ENCODE measurements at places on chromosomes 2 and 18. TPM values are rescaled to one million over a fixed set of nuclear protein-coding genes. Genes with fewer than 3 reads are reported as not detected.

DNA sequence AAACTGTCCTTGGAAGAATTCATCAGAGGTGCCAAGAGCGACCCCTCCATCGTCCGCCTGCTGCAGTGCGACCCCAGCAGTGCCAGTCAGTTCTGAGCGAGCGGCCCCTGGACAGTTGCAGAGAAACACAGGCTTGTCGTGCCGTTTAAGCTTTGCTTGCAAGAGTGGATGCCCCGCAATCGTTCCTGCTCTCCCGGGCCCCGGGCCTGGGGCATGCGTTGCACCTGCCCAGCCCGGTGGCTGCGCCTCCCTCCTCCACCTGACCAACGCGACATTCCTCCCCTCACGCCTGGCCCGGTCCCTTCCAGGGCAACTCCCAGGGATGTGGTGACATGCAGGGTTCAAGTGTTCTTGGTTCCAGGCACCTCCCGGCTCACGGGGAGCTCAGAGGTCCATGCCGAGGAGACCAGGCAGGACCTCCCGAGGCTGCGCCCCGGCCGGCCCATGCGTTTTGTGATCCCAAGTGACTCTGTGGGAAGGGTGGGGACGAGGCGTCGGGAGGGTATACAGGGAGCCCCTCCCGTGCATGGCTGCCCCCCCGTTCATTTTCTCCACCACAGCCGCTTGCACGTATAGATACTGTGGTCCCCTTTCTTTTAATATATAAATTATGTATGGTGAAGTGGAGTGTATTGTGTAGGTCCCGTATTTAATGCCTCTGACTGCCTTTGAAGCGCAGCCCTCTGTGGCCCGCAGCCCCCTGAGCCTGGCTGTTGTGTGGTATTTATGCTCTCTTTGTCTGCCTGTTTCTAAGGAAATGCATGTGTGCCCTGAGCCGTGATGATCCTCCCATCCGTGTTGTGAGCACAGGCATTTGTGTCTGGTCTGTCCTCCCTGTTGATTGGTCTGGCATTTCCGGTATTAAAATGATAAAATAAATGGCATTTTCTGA, 21.2 kb downstream of the ODC1 start:
- no peak for DNase-seq

The COL5A2 gene
- 21.0 TPM for total RNA-seq

The MATN3 gene
- 0.29 TPM for total RNA-seq

- no peak for DNase-seq
These were observed 2.3 kb downstream of the PPM1B start for GRCh38 chr2:44171018-44171417.

- no peak for DNase-seq
These were observed 75.8 kb upstream of the SPATS2L start for GRCh38 chr2:200230716-200231115.

The SKOR2 gene
- not detected for total RNA-seq

The MYO1B gene
- total RNA-seq = 18.6 TPM

- no peak for DNase-seq
These were observed 8.9 kb downstream of the ZFP36L2 start for GRCh38 chr2:43217228-43218154.

DNA sequence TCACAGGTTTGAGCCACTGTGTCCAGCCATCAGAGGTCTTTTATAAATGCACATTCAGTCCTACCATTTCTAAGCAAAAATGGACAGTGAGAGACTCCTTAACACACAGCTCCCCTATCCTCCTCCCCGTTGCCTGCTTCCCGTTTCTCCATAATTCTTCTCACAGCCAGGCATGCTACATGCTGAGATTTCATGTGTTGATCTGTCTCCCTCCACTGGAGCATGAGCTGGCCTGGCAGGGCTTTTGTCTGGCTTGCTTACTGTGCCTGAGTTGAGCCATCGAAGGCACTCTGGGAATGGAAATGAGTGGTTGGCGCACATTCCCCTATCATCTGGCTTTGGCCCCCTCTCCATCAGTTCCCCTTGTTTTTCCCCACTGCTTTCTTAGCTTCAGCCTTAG, 413.5 kb downstream of the PTPRM start:
- DNase-seq = peak; percentile 19

GRCh38 chr2:101904916-101905315, 86.8 kb upstream of the IL1R2 start:
- no peak for DNase-seq

The METTL8 gene
- 10.2 TPM for total RNA-seq

DNA sequence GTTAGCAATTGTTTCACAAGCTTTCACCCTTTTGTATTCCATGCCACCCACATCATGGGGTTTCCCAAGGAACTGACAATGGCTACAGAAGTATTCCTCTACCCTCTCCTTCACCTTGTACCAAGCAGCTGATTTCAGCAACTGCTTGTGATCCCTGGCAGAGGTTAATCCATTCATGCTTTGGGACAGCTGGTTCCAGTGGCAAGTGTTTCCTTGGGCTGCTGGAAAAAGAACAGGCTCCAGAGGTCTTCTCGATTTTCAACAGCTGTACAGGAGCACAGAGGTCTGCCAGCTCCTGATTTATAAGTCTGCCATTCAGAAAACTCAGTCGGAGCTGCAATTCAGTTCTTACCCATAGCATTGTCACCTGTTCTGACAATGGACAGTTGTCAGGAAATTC, 239.2 kb upstream of the CWC22 start:
- no peak for DNase-seq

The NEURL3 gene
- not detected for total RNA-seq

The RABL2A gene
- 7.7 TPM for total RNA-seq

GRCh38 chr2:42032745-42033144, 15.1 kb upstream of the PKDCC start:
- DNase-seq = no peak

The CYP20A1 gene
- total RNA-seq = 12.7 TPM

DNA sequence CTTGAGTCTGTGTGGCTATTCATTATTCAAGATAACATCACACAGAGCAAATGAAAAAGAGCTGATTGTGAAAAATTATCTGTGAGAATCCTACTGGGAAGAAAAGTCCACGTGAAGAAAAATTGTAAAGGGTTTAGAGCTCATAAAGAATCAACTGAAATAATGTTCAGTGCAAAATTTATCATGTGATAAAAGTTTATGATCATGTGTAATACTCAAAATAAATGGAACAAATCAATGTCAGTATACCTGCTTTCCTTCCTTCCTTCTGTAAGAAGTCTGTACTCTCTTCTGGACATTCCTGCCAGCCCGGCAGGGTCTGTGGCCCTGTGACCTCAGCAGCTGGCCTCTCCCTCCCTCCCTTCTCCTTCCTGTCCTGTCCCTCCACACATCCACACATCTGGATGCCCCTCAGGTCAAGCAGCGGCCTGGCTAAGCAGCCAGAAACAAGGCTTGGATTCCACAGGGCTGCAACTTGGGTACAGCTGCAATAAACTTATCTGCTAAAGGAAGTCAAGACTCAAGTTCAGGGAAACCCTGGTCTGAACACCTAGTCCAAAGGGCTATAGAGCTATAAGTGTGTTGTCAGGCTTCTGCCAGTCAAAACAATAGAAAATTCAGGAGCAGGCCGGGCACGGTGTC, 172.1 kb downstream of the MREG start:
- no peak for DNase-seq

DNA sequence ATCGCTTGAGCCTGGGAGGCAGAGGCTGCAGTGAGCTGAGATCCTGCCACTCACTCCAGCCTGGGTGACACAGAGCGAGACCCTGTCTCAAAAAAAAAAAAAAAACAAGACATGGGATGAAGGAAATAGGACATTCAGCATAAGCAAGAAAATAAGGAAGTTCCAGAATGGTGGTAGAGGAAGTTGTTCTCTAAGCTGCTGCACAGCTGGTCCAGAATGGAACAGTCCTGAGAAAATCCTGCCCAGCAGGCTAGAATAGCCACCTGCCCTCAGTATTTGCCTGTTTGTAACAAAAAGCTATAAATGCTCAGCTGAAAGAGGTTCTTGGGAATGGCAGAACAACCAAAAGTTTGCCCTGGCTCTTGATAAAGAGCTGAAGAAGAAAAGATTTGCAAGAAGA, 11.1 kb upstream of the MAPRE3 start:
- DNase-seq = no peak

The CXCR1 gene
- total RNA-seq = 0.97 TPM

The POMC gene
- total RNA-seq = 10.6 TPM

- DNase-seq = no peak
These were observed 143.8 kb upstream of the THUMPD2 start for GRCh38 chr2:39922679-39923405.

- no peak for DNase-seq
These were observed 11.1 kb downstream of the CNDP2 start for GRCh38 chr18:74507097-74507881.

GRCh38 chr2:193502363-193503035, 1307.8 kb upstream of the TMEFF2 start:
- no peak for DNase-seq

GRCh38 chr18:22254088-22254487, 84.7 kb downstream of the GATA6 start:
- DNase-seq = no peak

GRCh38 chr2:29787473-29788465, 133.6 kb downstream of the ALK start:
- DNase-seq = no peak

DNA sequence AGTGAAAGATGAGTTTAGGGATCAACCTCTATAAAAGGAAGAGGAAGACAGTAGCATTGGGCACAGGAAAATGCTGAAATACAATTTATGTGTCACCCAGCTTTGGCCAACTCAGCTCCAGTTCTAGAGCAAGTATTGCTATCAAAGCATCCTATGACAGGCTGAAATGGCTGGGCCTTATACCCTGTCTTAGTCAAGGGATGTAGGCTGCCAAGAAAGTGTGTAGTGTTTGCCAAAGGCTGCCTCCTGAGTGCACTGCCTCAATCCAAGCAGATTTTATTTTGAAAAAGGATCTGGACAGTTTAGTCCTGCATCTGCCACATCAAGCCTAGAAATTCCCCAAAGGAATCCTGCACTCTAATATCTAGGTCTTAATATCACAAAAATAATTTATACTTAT, 359.9 kb upstream of the ZC3H15 start:
- DNase-seq = no peak

The ZSWIM2 gene
- total RNA-seq = not detected

- no peak for DNase-seq
These were observed 675 bp downstream of the GEMIN6 start for GRCh38 chr2:38778687-38779082.

- DNase-seq = no peak
These were observed 196.4 kb downstream of the NOL4 start for GRCh38 chr18:34028324-34028723.

The LAMA3 gene
- total RNA-seq = 6.7 TPM

- DNase-seq = no peak
These were observed 64.0 kb downstream of the MBP start for GRCh38 chr18:77068321-77069312.

- DNase-seq = peak; percentile 54
These were observed 72.9 kb downstream of the EN1 start for GRCh38 chr2:118774458-118775133.

DNA sequence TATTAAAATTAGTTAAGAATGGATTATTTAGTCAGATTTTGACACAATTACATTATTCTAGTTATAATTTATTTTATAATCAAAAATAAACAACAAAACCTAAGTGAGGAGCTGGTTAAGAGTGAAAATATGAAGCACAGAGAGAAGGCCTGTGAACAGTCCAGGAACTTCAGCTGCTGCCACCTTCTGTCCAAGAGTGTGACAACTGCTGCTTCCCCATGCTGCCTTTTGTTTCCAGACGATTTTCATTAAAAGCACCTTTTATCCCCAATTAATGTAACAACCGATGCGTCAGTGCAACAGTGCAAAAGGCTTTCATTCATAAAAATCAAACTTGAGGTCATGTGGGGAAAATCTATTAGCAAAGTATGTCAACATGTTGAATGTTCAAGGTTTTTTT, 363.6 kb downstream of the CTNNA2 start:
- DNase-seq = no peak

GRCh38 chr2:218259099-218259961, 1.5 kb upstream of the GPBAR1 start:
- peak; percentile 79 for DNase-seq

DNA sequence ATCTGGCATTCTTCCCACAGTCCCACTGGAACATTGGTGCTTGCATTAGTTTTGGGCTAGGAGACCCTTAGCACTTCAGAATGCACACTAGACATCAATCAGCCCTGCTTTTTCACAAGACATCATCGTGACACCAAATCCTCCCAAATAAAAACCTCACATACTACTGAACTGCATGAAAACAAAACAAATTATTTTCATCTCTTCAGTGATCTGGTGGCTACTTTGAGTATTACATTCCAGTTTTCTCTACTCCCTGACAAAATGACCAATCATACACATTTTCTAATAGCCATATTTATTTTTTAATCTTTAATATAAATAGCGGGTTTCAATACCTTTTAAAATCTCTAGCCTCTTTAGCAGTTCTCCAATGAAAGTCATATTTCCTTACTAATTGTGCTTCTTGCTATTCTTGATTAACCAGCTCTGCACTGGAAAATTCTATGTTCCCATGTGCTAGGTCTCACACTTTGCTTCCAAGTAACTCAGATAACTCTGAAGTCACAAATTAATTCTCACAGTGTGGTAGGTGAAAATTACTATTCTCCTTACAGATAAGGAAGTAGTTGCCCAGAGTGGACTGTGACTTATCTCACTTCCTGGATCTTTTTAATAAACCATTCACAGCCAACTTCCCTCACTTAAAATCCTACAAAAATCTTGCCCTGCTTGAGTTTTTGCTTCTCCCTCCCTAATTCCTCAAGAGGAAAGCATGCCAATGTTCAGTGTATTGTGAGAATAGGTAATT, 82.5 kb upstream of the EPB41L3 start:
- no peak for DNase-seq

- DNase-seq = no peak
These were observed 153.4 kb downstream of the GPD2 start for GRCh38 chr2:156589381-156590079.

DNA sequence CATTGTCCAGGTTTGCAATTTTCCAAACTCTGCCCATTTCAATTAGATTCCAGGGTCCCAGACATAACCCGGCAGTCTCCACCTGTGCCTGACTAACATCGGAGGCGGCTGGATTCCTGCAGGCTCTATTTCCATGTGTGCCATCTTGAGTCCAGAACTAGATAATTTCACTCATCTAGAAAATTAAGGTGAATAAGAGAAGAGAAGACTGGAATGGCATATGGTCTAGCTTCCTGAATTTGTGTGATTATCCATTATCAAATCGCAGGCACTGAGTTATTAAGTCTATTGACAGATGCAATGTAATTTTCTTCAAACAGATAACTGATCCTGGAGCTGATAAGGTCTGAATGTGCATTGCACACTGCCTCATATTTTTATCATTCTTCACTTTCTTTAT, 305.2 kb downstream of the ETAA1 start:
- no peak for DNase-seq

The TMEM150A gene
- 12.7 TPM for total RNA-seq

GRCh38 chr18:38459131-38459994, 893.8 kb upstream of the CELF4 start:
- peak; percentile 28 for DNase-seq

The SLC35F5 gene
- 48.5 TPM for total RNA-seq

The CD207 gene
- total RNA-seq = not detected

Measured in left cardiac atrium (tissue), 4 donors.